ENCODE measurements at places on chromosomes 6 and 20.

- DNase-seq = no peak
Observed at GRCh38 chr20:57465943-57466342, 59.0 kb downstream of the CTCFL start.

GRCh38 chr20:19257865-19258264, 45.4 kb downstream of the SLC24A3 start:
- no peak for DNase-seq

DNA sequence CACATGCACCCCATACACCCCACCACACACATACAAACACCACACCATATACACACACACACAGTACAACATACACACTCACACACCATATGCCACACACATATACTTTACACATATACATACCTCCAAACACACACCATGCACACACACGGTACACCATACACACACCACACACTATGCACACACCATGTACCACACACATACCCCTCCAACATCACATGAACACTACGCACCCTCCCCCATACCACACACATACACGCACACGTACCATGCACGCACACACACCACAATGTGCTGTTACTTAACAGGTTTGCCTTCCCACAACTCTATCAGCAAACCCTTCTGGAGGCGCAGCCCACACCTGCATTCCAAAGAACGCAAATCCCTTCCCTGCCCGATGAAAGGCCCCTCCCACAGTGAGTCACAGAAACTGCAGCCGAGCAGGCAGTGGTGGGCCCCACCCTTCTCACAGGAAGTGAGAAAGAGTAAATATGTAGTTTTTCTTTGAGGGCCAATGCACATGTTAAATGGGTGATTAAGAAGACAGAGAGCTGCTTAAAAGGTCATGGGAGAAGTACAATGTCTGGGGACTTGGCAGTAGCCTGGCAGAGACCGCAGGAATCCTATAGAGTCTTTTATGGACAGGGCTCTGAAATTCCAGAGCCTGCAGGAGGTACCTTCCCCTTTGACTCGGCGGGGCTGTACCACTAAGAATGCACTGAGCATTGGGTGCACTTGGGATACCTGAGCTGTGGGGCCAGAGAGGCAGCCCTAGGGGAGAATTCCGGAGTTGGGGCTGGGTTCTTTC, 34.1 kb upstream of the EZR start:
- no peak for DNase-seq

- DNase-seq = no peak
Observed at GRCh38 chr20:15708984-15709598, 864.2 kb downstream of the KIF16B start.
